ENCODE measurements at places on chromosomes 3 and 15.

- DNase-seq: no peak
Observed at GRCh38 chr3:171351676-171352075, 108.5 kb downstream of the TNIK start.

- DNase-seq: no peak
Observed at GRCh38 chr3:44892689-44893088, 18.3 kb downstream of the TGM4 start.

GRCh38 chr3:126907557-126907956 lies 75.4 kb upstream of the PLXNA1 start:
- no peak for DNase-seq

DNA sequence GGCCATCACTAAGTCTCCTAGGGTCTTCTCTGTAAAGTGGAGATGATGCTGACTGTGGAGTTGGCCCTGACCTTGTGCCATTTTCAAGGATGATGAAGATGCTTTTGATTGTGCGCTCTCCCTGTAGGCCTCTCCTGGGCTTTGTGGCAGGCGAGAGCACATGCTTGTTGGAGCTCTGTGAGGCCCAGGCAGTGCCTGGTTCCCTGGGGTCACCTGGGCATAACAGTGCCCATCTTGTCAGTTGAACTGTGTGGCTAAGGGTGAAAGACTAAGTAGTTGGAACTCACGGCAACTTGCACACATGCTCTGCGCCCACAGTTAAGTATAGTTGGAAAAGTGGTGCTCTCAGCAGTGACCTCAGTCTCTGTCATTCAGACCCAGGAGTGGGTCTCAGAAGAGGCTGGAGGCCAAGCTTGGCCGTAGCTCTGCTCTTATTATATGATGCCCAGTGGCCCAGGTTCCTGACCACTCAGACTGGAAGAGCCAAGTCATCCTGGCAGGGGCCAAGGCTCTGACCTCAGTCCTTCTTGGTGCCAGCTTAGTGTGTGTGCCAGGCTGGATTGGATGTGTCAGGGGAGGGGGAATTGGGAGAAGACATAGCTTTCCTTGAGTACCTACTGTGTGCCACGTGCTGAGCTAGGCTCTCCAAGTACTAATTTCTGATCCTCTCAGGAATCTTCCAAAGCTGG lies 154.6 kb downstream of the EEFSEC start:
- no peak for DNase-seq

GRCh38 chr15:63231706-63232105 lies 42.3 kb downstream of the RAB8B start:
- no peak for DNase-seq

GRCh38 chr3:167246252-167246651 lies 133.8 kb downstream of the ZBBX start:
- no peak for DNase-seq

- no peak for DNase-seq
Observed at GRCh38 chr15:78234515-78235040, at the start of gene ACSBG1. TSS of gene ACSBG1 (minus strand) at chr15:78234565. CDS start at chr15:78234501, 64 bp downstream.

DNA sequence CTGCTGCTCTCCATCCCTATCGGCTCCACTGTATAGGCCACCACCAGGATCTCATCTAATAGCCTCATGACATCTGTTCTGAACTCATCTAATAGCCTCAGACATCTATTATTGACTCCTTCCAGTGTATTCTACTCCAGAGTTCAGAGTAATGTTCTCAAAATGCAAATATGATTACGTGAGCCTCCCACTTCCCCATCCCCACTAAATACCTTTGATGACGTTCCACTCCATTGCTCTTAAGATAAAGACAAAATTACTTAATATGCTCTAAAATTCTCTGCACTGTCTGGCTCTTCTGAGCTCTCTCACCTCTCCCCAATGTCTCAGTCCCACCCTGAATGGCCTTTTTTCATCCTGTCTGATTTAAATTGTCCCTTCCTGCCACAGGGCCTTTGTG lies 94.7 kb downstream of the SAMMSON start:
- no peak for DNase-seq

DNA sequence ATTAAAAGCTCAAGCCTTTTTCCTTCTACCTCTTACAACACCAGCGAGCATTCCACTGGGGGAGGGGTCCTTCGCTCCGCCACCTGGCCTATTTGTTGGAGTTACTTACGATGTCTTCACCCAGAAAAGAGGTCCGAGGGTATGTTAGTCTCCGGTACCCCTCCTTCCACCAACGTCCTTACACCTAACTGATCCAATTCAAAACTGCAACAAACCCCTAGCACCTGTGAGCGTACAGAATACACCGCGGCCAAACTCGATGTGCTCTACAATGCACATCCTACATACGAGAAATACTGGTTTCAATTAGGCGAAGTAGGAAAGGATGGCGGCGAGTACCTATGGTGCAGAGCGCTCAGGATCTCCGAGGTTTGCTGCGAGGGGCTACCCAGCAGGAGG lies 944 bp downstream of the SLITRK3 start:
- DNase-seq: no peak

GRCh38 chr3:62597491-62597890 lies 224.1 kb upstream of the FEZF2 start:
- no peak for DNase-seq

- no peak for DNase-seq
Observed at GRCh38 chr3:31213869-31214486, 318.7 kb upstream of the STT3B start.

GRCh38 chr3:102673271-102674115 lies 238.7 kb downstream of the ZPLD1 start:
- peak; percentile 52 for DNase-seq

Measured in activated T-cell treated with anti-CD3 and anti-CD28 coated beads, Interleukin-2, amount 50 U/mL, for 1 hour (primary cell).